ENCODE measurements at places on chromosomes 2 and 18.

GRCh38 chr2:105806996-105807395 is 62.3 kb downstream of the NCK2 start:
- no peak for DNase-seq

GRCh38 chr2:130385709-130386108 is 29.9 kb downstream of the PTPN18 start:
- no peak for DNase-seq

DNA sequence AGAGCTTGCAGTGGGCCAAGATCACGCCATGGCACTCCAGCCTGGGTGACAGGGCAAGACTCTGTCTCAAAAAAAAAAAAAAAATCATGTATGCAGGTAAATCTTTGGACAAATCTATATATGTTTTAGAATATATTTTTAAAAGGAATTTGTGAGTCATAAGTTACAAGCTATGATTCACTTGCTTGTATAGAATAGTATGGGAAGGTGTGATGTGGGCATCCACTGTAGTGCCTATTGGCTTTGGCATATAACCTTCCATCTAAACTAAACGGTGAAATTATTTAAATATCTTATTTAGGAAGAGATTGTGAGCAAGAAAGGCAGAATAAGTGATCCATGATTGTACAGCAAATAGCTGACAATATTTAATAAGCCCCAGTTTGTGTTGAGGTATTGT is 261.1 kb downstream of the GALNT13 start:
- DNase-seq: no peak

DNA sequence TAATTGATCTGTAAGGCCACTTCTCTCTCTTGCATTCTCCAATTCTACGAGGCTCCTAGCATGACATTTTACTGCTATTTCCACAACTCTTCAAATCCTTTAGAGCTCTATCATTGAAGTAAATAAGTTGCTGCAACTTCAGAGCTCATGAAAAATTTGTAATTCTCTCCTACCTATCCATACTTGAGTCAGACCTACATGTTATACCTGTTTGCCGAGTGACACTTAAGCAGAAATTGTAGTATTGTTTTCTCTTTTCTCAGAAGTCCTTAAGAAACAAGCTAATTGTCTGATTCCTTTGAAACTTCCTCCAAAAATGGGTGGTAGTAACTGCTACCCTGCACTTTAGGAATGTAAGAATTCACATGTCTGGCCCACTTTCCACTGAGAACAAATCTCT is 26.1 kb downstream of the GALM start:
- no peak for DNase-seq

DNA sequence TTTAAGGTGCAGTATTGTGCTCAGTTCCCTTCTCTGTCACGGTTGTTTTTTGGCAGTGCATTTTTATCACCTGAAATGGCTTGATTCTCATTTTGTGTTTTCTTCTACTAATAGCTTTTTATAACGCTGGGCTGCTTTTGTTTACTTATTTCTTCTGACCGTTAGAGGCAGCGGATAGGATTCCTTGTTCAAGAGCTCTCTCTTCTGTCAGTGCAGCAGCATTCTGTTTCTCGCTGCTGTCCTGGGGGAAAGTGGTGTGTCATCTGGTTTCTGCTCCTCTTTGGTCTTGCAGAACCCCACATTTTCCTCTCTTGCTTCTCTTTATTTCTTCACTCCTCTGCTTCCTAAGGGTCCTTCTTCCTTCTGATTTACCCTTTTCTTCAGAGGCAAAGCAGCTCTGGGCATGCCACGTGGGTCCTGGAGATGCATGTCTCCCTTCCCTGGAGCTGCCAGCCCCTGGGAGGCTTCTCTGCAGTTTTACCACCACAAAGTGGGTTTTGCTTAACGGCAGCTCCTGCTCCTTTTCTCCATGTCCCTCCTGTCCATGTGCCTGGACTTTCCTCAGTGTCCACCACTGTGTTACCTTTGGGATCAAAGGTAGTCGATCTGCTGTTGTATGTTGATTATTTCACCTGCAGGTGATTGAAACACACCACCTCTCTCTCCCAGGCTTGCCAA is 47.3 kb upstream of the SNTG2 start:
- DNase-seq: peak; percentile 11

GRCh38 chr2:153235516-153235915 is 243.0 kb downstream of the RPRM start:
- no peak for DNase-seq

- DNase-seq: peak; percentile 95
Observed at GRCh38 chr2:187547353-187547979, 6.8 kb downstream of the TFPI start.

DNA sequence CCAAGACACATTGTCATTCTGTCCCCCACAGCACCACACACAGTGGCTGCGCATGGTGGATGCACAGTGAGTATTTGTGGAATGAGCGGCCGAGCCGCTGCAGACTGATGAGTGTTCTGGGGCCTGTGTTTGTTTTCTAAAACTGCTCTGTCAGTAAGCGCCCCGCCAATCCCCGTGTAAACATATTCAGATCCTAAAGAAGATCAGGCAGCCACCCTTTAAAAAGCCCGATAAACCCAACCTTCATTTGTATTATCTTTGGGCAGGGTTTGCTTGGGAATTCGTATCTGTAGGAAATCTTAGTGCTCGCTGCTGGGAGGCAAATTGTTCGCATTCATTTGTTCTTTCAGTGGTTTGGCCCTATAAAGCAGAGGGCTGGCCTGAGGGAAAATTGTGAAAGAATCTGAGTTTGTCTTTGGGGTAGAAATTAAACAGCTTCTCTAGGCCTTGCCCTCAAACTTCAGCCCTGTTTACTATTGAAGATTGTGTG is 68.6 kb downstream of the TGOLN2 start:
- peak; percentile 80 for DNase-seq

DNA sequence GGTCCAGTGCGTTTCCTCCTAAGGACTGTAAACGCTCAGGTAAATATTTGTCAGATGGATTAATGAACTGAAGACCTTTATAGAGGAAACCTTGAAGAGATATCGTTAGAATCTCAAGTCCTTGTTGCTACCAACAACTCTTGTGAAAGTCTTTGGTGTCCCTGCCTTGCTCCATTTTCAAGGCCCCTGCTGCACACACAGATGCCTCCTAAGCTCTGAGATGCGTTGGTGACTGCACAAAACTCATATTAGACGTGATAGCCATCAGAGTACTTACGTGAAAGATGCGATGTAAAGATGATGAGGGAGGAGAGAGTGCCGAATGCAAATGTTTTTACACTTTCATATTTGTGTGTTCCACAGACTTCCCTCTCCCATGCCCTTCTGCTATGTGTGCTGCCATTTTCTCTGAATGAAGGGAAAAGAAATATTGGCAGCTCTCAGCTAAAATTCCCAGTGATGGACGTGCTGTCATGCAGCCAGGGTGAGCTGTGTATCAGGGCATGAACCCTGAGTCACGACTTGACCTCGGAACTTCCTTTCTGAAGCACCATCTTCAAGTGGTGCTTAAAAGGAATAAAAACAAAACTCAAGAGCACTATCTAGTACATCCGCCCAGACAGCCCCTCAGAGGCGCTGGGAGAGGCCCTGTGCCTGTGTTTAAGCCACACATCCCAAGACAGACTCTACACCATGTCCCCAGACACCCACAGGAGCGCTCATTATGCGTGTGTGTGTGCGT is 117.4 kb downstream of the FAM210A start:
- DNase-seq: no peak

DNA sequence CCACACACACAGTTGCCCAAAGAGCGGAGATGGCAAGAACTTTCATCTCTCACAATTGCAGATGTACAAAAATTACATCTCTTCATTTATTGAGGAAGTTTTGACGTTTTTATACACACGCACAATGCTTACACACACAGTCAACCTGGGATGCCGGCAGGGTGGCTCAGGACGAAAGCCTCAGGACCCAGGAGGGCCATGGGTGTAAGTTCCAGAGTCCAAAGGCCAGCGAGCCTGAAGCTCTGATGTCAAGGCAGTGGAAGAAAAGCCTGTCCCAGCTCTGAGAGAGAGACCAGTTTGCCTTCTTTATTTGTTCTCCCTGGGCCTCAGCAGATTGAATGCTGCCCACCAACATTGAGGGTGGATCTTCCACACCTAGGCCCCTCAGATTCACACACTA is 10.1 kb downstream of the AMER3 start:
- no peak for DNase-seq

DNA sequence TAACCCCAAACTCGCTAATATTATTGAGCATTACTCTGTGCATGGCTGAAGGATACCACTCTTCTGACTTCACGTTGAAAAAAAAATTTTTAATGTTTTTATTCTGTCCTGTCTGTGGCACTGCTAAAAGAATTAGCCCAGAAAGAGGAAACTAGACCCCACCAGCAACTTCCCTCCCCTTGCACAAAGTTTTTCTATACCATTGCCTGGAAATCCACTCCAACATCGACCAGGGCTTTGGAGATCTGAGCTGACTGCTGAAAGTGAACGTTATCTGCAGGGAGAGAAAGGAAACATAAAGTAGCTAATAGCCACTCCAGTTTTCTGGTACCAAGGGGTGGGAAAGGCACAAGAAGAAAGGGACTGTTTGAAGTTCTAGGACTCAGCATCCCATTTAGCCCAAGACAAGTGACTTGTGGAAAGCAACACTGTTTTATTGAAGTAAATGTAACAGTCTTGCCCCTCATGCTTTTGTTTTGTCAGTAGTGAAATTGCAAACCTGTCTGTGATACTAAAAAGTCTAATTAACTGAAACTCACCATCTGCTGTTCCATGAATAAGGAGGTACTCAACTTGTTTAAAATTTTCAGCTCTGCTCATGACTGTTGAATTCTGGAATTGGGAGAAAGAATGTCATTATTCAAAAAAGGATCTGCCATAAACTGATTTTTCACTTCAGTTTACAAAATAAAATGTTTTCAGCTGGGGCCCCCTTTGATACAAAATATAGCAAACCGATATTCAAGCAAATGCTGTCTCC is 79.1 kb downstream of the DPP4 start:
- DNase-seq: no peak

- DNase-seq: no peak
Observed at GRCh38 chr2:201440182-201440581, 11.1 kb downstream of the TRAK2 start.

- peak; percentile 88 for DNase-seq
Observed at GRCh38 chr2:234823877-234824376, 127.9 kb upstream of the SH3BP4 start.

GRCh38 chr2:156615836-156616322 is 179.7 kb downstream of the GPD2 start:
- no peak for DNase-seq

- DNase-seq: no peak
Observed at GRCh38 chr2:203708846-203709396, 2.5 kb downstream of the CD28 start.

DNA sequence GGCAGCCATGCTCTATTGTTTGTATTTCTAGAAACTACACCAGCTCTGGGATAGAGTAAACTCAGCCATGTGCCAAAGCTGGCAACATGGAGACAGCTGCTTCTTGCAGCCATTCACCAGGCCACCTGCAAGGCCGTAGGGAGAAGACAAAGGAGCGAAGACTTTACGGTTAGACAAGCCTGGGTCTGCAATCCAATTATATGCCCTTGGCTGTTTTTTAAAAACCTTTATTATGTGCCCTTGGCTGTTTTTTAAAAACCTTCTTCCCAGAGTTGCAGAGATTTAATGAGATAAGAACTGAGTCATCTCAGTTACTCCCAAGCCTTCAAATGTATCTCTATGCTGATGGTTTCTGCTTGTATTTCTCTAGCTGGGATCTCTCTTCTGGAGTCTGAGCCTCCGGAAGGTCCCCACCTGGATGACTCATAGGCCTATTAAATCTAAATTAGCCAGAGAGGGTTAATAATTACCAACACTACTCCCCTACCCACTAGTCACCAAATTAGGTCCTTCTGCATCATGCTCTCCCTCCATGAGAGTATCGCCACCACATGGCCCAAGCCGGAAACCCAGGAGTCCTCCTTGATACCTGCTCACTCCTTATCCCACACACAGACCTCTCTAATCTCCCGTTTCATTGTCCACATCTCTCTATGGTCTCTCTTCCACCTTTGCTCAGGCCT is 17.5 kb upstream of the DPP4 start:
- no peak for DNase-seq

DNA sequence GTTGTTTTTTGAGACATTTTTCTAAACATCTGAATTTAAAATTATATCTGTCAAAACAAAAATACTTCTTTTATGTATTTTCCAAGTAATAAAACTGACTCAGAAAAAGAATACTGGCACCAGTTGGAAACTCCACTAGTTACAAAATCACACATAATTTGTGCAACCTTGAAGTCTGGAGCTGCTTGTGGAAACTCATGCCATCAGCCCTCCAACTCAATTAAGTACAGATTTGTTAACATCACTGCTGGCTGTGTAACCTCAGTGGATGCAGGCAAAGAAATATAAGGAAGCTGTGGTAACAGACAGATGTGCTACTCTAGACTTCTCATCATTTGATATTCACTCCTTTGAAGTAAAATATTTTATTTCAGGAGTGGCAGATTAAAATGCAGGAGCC is 30.0 kb upstream of the RAPH1 start:
- no peak for DNase-seq

GRCh38 chr2:15956751-15957736 is 16.7 kb downstream of the MYCN start:
- no peak for DNase-seq

- DNase-seq: no peak
Observed at GRCh38 chr2:156800065-156800653, 364.0 kb downstream of the GPD2 start.

- no peak for DNase-seq
Observed at GRCh38 chr2:106025796-106026195, 168.3 kb downstream of the UXS1 start.

- DNase-seq: no peak
Observed at GRCh38 chr2:101272045-101272784, 19.5 kb downstream of the CNOT11 start.

GRCh38 chr18:35029103-35029502 is 12.1 kb upstream of the MAPRE2 start:
- peak; percentile 70 for DNase-seq

DNA sequence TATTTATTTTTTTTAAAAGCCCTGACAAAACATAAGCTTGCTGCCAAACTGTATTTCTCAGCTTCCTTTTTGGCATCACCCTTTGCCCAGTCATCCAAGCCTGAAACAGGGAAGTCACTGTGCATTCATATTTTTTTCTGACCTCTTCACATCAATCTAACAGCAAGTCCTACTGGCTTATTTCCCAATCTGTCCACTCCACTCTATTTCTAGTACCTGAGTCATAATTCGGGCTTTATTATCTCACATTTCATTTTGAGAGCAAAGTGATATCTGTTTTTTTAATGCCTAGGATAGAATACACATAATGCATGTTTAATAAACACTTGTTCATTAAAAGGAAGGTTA is 5.1 kb downstream of the HNMT start:
- peak; percentile 88 for DNase-seq

GRCh38 chr2:209960045-209960444 is 42.4 kb upstream of the RPE start:
- no peak for DNase-seq

- DNase-seq: no peak
Observed at GRCh38 chr2:240798327-240798905, 21.6 kb downstream of the KIF1A start.

GRCh38 chr2:24930768-24931167 is 10.7 kb upstream of the ADCY3 start:
- DNase-seq: peak; percentile 38

DNA sequence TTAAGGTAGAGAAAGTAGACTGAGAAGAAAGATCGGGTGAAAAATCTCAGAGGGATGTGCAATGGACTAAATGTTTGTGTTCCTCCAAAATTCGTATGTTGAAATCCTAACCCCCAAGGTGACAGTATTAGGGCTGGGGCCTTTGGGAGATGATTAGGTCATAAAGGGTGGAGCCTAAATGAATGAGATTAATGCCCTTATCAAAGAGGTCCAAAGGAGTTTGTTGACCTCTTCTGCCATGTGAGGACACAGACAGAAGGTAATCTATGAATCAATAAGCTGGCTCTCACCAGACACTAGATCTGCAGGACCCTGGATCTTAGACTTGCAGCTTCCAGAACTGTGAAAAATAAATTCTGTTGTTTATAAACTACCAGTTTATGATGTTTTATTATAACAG is 2.7 kb upstream of the NMI start:
- no peak for DNase-seq

Measured in choroid plexus epithelial cell (primary cell).